ENCODE measurements at places on chromosomes 3 and 15.
A peak's percentile ranks its signal among the peaks of the same experiment; 100 is the strongest.

DNA sequence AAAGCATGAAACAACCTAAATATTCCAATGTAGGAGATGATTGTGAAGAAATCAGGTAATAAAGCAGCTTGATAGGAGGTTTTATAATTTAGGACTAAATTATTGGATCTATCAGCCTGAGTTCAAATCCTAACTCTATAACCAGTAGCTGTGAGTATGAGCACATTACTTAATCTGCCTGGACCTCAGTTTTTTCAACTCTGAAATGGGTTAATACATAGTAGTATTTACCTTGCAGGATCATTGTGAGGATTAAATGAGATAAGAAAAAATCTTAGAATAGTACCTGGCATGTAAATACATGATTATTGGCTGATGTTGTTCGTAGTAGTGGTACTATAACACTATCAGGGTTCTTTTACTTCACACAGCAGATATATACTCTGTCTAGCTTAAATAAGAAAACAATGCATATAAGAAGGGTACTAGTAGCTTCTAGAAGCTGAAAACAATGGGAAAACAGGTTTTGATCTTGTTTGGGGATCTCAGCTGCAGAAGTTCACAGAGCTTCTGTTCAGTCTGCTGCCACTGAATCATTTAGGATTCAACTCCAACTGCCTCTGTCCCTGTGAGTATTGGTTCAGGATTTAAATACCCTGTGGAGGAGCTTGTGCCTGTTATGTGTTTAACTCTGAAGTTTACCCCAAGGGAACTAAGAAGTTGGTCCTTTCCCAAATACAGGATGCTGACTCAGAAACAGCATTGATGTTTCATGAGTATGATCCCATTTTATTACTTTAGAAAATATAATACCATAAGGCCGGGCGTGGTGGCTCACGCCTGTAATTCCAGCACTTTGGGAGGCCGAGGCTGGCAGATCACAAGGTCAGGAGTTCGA lies 34.2 kb downstream of the KAT2B start:
- DNase-seq, result no peak

- no peak for DNase-seq
Measured at GRCh38 chr15:56715220-56715619, 18.1 kb downstream of the ZNF280D start.

GRCh38 chr15:93362203-93362602 lies 273.2 kb upstream of the RGMA start:
- DNase-seq, result no peak

GRCh38 chr15:73930371-73930770 lies 4.1 kb downstream of the LOXL1 start:
- no peak for DNase-seq

DNA sequence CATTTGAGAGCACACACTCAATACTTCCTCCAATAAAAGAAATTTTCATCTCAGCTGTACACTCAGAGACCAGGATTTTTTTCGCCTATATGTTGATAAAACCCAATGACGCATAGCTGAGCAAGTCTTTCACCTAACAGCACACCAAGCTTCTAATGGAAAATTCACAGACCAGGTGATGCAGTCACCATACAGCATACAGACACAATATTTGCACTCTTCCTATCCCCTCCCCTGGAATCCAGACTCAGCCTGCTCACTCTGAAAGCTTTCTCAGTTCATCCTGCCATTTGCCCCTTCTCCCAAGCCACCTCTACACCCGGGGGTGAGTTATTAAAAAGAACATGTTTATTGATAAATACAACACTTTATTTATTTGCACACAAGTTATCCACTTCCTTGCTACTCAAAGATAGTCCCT lies 1.7 kb downstream of the TBC1D5 start:
- DNase-seq, result peak; percentile 50

GRCh38 chr15:33074942-33075341 lies 119.6 kb downstream of the FMN1 start:
- peak; percentile 32 for DNase-seq

DNA sequence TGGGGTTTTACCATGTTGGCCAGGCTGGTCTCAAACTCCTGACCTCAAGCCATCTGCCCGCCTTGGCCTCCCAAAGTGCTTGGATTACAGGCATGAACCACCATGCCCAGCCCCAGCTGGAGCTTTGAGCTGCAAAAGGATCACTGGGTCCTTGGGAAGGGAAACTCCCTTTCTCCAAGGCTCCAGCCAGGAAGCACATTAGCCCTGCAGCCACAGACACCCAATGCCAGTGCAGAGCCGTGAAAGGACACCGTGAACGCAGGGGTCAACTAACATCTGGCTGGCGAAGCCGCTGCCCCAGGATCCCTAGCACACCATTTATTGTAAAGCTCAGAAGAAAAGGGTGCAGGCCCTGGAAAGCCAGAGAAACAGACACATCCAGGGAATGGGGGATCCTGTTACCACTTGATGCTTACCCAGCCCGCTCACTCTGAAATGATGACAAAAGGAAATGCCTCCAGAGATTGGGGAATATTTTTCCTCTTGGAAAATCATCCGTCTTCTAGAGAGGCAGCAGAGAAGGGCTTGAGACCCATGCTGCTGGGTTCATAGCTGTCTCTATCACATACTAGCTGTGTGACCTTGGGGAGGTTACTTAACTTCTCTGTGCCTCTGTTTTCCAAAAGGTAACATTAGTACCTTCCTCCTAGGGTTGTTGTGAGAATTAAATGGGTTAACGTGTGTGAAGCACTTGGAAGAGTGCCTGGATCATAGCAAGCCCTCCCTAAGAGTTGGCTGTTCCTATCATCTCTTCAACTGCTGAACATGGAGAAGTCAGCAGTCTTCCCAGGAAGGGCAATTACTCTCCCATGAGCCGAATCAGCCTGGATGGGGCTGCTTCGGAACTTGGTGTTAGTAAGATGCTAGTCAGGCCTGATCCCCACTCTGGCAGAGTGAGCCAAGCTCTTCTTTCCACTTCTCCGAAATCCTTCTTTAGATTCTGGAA lies 40.8 kb downstream of the LMCD1 start:
- DNase-seq, result no peak

DNA sequence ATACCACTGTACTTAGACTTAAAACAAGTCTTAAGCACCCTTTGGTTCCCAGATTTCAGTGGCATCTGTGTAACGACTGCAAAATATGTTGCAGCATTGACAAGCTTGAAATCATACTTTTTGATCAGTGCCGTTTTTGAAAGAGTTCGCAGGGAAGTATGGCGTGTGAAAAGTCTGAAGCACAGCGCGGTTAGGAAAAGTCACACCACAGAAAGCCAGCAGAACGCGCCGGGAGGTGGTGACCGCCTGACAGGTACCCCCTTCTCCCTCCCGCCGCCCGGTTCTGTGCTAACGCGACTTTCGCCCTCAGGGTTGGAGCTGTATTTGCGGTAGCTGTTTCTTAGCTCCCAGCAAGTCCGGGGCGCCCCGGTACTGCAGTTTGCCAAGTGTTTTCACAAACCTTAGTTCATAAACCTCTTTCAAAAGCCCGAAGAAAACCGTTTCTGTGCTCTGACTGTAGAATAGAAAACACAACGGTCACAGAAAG lies 481 bp upstream of the CRYBG3 start:
- peak; percentile 70 for DNase-seq

DNA sequence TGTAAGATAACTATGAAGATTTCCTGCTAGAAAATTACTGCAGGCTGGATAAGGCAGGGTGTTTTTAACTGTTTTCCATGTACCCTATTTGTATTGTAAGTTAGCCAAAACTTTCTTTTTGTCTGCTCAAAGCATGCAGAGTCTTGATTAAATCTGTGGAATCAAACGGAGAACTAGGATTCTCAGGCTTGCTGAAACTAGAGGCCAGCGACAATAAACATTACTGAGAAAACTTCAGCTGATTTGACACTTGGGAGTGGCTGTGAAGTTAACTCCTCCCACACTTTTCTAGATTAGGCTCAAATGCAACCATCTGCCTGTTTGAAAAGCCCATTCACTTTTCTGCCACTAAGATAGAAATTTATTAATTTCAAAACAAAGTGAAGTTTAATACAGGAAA lies 153.2 kb upstream of the FRMD4B start:
- no peak for DNase-seq

DNA sequence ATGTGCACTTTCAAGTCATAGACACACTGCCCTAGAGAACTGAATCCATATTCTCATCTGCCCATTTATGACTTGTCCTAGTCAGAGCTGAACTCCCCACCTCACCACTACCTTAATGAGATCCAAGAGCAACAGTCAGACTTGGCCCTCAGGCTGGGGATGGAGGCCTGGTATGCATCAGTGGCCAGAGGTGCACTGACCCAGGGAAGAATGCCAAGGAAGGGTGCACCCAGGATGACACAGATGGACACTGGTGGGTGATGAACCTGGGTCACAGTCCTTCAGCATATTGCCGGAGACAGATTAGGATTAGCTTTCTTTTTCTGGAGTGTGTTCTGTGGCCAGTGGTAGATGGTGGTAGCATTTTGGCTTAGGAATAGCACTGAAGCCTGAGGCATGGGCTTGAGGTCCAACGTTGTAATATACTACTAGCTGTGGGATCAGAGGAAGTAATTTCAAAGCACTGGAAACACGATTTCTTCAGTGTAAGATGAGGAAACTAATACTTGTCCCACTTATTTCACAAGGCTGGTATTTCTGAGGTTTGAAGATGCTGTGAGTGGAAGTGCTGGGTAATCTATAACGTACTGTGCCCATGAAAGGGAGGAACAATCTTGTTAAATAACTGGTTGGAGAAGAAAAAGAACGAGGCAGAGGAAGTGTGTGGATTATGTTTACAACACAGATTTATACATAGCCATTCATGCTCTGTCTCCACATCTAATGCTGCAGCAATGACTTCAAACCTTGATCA lies 265.0 kb downstream of the THRB start:
- no peak for DNase-seq

DNA sequence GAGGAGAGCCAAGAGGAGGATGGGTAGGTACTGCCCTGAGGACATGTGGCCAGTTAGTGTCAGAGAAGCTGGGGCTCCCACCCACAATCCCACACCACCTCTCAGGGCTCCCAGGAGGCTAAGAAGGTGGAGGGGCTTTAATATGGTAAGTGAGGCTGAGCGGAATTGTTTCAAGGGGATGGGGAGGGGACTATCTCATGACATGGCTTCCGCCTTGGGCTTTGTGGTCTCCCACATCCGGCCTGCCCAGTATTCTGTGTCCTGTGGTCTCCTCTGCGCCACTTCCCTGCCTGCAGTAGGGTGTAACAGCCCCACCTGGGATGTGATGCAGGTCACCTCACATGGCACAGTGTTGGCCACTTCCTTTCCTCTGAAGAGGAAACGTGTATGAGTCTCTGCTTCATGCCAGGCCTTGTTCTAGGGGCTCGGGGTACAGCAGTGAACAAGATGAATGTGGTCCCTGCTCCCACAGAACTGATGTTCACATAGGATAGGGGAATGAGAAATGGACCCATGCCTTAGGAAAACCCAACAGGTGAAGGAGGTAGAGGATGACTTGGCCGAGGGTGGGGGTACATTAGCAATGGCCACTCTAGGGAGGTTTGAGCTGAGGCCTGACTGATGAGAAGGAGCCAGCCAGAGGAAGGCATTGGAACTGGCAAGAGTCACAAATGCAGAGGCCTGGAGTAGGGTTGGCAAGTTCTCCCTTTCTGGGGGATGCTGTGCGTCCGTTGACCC lies 3.2 kb downstream of the NEIL1 start:
- DNase-seq, result no peak

DNA sequence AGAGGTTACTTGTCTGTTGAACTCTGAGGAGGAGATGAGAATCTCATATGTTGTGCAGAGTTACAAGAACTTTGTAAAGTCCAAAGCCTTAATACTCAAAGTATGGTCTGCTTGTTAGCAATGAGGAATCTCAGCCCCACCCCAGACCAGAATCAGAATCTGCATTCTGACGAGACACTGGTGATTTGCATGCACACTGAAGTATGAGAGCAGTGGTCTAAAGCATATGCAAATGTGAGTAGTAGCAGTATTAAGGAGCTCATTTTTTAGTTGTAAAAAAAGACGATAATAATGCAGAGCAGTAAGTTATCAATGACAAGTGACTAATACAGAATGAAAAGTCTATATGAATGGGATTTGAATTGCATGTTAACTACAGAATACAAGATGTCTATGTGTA lies 327.7 kb downstream of the RYR3 start:
- no peak for DNase-seq

DNA sequence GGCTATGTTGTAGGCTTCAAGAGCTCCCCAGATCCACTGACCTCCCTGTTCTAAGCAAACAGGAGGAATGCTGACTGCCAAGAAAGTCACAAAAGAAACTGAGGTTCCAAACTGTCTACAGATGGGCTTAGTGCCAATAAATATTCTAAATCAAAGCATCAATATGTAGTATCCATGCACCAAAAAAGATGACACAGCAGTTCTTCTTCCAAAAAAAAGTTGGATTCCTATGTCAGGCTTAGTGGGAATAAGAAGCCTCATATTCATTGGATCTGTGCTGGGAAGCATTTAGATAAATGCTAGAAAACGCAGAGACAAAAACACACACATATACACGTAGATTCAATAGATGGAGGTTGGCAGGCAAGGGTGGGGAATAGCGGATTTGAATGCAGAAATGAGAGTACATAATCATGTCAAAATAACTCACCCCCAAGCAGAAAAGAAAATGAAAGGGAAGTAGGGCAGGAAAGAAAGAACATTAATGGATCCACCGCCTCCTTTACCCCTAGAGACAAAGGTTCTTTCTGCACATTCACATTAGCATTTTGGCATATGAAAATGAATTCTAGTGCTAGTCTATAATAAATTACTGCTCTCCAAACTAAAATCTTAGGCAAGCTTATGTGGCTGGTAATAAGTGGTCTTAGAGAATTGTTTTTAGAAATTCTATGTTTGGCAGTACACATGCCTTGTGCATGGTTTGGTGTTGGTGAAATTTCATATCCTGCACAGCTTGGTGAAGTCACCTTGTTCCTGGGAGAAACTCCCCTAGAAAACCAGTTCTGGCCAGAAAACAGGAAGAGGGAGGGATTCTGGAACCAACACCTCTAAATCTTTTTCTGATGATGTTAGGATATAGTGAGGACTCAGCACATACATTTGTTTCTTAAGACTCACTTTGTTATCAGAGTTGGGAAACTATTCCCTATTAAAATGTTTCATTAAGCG lies 283.4 kb downstream of the LSAMP start:
- no peak for DNase-seq

DNA sequence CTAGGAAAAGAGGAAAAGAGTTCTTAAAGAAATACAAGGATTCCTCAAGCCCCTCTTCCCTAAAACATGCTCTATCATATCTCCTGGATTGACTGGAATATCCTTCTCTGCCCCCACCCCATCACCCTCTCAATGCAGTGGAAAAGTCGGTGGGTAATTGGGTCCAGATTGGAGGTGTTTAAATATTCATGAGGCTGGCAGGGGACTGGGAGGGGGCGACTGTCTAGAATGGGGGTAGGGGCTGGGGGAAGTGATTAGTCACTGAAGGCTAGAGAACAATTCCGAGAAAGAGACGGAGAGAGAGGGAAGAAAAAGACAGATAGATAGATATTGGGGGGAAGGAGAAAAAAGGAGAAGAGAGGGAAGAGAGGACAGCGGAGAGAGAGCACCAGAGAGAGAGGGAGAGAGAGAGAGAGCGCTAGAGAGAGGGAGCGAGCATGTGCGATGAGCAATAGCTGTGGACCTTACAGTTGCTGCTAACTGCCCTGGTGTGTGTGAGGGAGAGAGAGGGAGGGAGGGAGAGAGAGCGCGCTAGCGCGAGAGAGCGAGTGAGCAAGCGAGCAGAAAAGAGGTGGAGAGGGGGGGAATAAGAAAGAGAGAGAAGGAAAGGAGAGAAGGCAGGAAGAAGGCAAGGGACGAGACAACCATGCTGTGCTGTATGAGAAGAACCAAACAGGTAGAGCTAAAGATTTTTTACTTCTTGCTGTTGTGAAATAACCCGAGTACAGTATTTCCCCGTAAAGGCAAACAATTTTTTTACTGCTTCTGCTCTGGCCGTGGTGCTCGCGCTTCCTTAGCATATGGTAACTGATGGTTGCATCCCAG lies at the start of gene GAP43:
GAP43 (plus strand) TSS at position 467 of the 825 bp plus-strand sequence; CDS start at position 647, 180 bp downstream.
- peak; percentile 71 for DNase-seq

Data from SHP77 (cell line).